ENCODE measurements at places on chromosomes 12 and 14.

- no peak for DNase-seq
These were observed 103.0 kb downstream of the PUS7L start for GRCh38 chr12:43655586-43655985.

GRCh38 chr14:99603471-99604277 is at the start of gene CCDC85C:
TSS of gene CCDC85C (minus strand) at chr14:99604207. CDS start at chr14:99603959, 248 bp downstream.
- no peak for DNase-seq

DNA sequence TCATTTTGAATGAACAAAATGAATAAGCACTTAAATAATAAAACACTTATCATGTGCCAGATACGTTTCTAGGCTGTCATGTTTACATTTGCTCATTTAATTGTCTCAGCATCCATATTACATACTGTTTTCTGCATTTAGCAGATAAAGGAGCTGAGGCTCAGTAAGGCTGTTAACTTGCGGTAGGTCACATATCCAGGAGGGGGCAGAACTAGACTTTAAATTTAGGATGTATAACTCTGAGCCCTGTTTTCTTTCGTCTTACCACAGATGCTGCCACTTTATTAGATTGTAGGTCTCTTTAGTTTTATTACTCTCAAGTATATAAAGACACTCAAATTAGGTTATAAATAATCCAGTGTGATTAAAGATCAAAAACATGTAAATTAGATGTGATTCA is 17.7 kb downstream of the IRAK4 start:
- peak; percentile 11 for DNase-seq

DNA sequence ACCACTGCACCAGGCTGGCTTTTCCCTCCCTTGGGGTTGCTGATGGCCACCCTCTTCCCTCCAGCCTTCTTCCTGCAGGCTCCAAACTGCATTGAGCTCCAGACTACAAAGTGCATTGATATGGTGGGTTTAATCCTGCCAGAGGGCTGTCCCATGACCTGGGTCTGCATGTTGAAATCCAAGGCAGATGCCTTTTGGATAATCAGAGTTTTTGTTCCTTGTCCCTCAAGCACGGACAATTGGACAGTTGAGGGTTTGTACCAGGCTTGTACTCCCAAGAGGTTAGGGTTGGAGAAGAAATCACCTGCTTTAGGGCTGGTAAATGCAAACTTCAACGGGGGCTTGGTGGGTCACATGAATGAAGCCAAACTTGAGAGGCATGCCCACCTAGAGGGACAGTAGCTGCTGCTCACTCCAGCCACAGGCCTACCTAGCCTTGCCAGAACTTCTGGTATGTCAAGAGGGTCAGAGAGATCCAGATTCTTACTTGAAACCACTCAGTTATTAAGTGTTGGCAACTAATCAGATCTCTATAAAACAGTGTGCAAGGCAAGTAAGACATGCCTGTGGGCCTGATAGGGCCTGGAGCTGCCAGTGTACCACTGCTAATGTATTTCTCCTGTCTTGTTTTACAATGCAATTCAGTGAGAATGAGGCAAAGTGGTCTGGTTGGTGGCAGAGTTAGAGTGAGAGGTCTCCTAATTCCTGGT is 21.7 kb upstream of the KRT83 start:
- no peak for DNase-seq

DNA sequence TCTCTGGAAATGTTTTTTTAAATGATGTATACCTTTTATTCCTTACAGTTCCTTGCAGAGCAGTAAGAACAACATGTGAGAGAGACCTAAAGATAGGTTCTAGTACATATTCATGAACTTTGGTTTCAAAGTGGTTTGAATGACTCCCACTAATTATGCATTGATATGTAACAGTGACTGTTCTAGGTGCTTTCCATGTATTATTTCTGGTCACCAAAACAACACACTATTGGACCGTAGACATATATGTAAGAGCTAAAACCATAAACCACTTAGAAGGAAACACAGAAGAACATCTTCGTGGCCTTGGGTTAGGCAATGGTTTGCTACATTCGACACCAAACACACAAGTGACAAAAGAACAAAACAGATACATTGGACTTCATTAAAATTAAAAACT is 37.9 kb downstream of the SOX5 start:
- DNase-seq = no peak

DNA sequence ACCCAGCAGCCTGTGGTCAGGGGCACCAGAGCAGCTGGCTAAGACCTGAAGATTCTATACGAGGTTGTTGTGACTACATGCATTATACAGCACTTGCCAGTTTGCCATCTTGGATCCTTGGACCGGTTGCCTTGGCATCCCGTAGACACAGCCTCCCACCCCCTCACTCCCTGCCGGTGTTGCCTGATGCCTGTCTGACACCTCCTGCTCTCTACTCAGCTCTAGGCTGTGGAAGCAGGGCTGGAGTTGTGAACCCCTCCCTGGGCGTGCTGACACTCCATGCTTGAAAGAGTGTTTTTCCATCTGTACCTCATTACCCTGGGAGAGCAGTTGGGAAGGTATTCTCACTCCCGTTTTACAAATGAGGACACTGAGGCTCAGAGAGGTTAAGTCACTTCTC is 2.5 kb downstream of the CHGA start:
- no peak for DNase-seq

DNA sequence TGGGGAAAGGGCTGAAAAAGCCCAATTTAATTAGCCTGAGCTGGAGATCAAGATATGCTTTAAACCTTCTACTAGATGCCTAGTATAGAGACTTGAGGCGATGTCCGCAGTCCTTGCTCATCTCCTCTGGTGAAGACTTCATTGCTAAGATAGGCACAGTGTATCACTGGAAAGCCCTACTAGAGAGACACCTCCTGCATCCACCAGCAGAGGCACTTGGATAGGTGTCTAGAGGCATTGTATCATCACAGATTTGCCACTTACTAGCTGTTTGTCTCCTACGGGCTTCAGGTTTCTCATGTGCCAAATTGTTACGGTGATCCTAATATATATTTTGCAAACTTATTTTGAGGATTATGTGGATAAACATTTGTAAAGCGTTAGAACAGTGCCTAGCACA is 1048.5 kb downstream of the GALC start:
- no peak for DNase-seq

DNA sequence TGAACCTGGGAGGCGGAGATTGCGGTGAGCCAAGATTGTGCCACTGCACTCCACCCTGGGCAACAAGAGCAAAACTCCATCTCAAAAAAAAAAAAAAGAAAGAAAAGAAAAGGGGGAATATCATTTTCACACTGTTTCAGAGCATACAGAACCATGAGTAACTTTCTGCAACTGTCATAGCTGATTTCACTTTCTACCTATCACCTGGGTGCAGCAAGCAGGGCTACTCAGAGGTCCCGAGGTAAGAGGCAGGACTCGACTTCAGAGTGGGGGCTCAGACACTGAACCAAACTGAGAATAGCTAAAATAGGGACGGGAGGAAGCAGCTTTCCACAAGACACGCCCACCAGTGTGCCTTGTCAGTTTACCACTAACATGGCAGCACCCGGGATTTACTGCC is 29.8 kb downstream of the OR10P1 start:
- no peak for DNase-seq

GRCh38 chr14:66923251-66923650 is 266.0 kb upstream of the GARIN2 start:
- no peak for DNase-seq

GRCh38 chr12:112971248-112971647 is 7.1 kb upstream of the OAS2 start:
- no peak for DNase-seq

DNA sequence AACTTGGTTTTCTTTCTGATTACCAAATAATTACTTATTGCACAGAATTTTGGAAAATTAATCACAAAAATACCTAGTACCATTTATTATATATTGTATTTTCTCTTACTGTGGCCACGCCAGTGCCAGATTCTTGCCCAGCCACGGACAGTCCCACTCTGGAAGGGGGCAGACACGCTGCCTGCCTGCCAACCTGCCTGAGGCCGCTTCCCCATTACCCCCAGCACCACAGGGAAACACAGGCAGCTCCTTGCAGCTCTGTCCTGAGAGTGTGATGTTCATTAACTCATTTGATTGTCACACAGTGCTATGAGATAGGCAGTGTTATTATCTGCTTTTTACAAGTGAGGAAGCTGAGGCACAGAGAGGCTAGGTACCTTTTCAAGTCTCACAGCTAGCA is 46.8 kb downstream of the CACNA1C start:
- DNase-seq = no peak

GRCh38 chr12:124107351-124107750 is 134.3 kb downstream of the ZNF664 start:
- no peak for DNase-seq

- no peak for DNase-seq
These were observed 166.7 kb upstream of the SYT1 start for GRCh38 chr12:78697817-78698415.

DNA sequence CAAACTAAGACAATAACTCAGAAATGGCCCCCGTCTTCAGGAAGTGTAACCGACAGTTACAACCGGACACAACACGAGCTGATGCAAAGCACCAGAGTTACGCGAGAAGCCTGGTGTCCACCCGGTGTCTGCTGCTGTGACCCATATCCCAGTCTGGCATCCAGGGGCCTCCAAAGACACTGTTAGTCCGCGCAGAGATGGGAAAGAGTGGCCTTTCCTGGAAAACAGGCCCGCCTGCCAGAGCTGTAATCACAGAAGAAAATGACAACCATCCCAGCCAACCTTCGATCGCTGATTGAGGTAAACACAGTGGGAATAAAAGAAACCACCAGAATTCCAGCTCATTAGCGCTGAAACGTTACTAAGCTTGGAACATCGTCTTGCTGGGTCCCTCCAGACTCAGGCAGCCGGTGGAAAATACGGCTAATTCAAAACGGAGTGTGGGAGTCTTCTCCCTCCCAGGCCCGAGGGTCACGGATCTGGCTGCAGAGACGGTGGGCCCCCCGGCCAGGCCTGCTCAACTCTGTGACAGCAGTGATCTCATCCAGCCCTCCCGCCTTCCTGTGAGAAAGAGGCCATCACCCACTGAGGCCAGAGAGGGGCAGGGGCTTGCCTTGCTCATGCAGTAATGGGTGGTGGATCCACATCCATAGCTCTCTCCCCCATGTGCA is 273.9 kb upstream of the RTL1 start:
- no peak for DNase-seq

DNA sequence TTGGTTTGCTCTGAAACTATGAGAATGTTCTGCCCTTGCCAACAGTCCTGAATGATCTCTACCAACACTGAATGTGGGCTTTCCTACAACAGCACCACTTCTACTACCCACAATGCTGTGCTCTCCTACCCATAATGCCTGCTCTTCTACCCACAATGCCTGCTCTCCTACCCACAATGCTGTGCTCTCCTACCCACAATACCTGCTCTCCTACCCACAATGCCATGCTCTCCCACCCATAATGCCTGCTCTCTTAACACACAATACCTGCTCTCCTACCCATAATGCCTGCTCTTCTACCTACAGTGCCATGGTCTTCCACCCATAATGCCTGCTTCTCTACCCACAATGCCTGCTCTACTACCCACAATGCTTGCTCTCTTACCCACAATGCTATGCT is 92.3 kb downstream of the KCNK13 start:
- DNase-seq = no peak

DNA sequence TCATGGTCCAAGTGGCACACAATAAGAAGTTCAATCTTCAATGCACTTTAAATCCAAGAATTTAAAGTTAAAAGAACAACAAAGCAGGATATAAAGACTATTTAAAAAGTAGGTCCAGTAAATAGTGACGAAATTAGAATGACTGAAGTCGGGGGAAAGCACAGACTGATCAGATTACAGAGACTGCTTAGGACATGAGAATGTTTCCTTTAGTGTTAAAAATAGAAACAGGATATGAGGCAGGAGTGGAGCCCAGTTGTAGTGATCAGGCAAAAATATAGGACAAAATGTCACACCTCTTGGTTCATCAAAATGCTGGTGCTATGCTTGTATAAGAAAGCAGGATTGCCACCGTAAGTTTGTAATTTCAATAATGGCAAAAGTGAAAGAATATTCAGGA is 52.2 kb upstream of the CD163 start:
- no peak for DNase-seq

GRCh38 chr12:93785249-93786010 is 108.3 kb downstream of the CRADD start:
- no peak for DNase-seq

- DNase-seq = no peak
These were observed 251.4 kb upstream of the ATP2B1 start for GRCh38 chr12:89960011-89960507.

DNA sequence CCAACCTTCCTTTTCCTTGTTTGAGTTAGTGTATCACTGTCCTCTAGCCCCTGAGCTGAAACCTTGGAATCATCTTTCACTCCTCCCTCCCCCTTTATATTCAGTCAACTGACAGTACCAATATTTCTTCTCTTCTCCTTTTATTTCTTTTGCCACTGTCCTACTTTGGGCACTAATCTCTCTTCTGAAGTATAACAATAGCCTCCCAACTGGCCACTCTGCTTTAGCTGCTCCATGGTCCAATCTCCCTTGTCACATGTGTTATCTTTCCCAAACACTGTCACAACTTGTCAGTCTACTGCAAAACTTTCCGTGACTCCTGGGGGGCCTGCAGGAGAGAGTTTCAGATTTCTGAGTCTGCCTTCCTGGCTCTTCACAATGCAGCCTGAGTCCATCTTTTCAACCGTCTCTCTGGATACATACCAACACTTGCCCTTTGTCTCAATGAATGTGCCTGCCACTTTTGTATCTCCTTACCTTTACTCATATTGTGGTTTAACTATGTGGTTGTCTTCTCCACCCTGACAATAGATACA is 471.2 kb downstream of the DIO2 start:
- DNase-seq = no peak

DNA sequence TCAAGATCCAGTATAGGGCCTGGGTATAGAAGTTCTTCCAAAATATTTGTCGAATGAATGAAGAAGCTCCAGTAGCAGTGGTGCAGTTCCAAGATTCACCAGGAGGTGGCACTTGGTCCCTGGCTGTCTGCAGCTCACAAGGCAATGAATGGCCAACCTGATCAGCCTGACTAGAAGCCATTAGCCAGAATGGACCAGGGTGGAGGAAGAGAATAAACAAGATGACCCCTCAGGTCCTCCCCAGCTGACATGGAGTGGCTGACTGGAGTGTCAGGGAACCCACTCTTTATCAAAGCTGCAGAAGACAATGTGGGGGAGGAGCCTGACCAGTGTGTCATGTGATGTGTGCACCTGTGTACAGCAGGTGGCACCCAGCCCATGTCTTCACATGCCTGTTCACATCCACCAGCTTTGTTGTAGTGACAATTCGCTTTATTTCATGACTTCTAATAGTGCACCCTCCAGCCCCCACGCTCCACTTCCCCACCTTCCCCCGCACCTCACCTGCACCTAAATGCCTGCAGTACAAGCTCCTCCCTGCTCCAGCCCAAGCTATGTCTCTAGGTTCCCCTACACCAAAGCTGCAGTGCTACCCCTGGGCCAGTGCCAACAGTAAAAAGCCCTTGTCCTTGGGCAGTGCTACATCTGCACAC is 3.0 kb downstream of the LTBP2 start:
- DNase-seq = peak; percentile 58

GRCh38 chr12:53208877-53209463 is 1.9 kb upstream of the ITGB7 start:
- DNase-seq = peak; percentile 64

GRCh38 chr14:50615056-50615455 is 53.0 kb downstream of the SAV1 start:
- no peak for DNase-seq

Data from GM12891 (cell line).